Activated CD4-positive, alpha-beta memory T cell treated with anti-CD3 and anti-CD28 coated beads, Interleukin-2, amount 10 ng/mL, durations not matched to agents 7 days and 5 days (primary cell): ENCODE measurements at places on chromosomes 11 and 22.

GRCh38 chr11:67484847-67485311 lies 2.1 kb downstream of the AIP start:
- DNase-seq, result peak; percentile 72
- H3K4me1 ChIP-seq, result peaks cover 68% of the 10 kb centered on the region

DNA sequence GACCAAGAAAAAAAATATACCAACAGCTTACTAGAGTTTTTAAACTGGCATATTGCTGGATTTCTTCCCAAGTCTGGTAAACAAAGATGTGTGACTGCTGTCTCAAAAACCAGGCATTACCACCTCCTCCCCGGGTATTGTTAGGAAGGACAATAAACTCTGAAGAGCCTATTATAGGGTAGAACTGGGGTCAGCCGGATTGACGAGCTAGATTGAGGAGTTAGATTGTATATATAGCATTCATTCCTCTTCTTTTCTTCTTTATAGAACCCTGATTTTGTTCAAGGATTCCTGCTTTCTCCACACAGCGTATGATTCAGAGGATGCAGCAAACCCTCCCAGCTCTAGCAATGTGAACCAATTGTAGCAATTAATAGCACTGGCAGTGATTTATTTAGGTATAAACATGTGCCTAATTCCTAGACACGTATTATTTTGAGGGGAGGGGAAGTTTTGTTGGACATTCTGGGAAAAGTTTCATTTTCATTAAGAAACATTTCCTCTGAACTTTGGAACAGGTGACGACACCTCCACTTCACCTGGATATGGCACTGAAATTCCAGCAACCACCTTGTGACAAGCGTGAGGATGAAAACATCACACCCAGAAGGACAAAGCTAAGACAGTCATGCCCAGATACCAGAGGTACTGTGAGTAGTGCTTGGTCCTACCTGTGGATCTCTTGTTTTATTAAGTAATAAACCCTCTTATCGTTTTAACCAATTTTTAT lies 679.4 kb upstream of the KIRREL3 start:
- no peaks in the 10 kb centered on the region for H3K36me3 ChIP-seq
- no peak for DNase-seq
- H3K4me3 ChIP-seq, result no peak overlapping the region

GRCh38 chr11:120775986-120776951 lies 247.6 kb upstream of the TBCEL start:
- no peaks in the 10 kb centered on the region for H3K4me1 ChIP-seq
- peaks cover 3% of the 10 kb centered on the region for H3K27me3 ChIP-seq
- no peak for DNase-seq
- H3K4me3 ChIP-seq, result no peak overlapping the region
- H3K36me3 ChIP-seq, result no peaks in the 10 kb centered on the region

DNA sequence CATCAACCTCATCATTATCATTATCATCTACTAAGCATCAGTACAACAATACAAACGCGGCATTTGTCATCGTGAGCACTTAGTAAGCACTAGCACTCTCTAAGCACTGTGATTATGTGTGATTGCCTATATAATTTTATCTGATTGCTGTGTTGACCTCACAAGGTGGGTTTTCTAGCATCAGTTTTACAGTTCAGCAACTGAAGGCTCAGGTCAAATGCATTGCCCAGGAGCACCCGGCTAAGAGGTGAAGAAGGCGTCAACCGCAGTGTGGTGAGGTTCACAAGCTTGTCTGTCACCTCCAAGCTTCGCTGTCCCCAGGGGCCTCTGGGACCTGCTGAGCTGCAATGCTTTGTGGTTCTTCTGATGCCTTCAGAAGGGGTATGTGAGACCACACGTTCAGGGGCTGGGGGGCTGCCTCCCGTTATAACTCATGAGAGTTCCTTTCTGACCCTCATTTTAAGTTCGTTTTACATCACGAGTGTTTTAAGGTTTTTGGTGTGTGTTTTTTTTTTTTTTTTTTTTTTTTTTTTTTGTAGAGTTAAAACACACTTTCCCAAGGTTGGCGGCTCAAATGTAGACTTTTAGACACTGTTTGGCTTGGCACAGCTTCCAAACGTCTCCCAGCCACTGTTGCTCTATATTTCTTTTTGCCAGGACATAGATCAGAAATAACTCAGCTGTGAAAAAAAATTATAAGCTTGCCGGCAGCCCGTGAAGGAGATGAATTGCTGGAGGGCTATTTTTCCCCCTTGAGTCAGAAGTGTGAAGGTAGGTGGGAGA lies 33.8 kb upstream of the SCUBE1 start:
- no peak overlapping the region for H3K27ac ChIP-seq
- DNase-seq, result peak; percentile 63

DNA sequence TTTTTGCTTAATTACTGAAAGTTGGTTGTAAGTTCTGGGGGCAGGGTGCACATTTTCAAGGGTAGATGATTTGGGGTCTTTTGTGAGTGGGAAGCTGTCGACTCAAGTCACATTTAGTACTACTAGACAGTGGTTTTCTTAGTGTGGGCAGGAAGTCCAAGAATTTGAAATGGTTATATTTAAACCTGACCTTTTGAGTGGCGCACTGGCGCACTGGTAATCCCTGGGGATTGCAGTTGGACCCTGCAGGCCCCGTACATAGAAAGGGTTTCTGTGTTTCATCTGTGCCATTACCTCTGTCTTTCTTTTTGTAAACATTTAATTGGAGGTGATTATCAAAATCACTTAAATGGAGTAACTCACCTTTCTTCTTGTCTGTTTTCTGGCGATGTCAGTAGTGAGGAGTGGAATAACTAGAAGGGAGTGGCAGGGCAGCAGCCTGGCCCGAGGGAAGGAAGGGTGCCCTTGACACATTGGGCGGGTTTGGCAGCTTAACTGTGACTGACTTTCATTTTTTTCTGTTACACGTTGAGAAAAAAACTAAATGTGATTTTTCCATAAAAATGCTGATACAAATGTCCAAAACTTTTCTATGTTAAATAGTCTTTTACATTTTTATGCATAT lies 101.8 kb upstream of the GAL start:
- H3K27ac ChIP-seq, result no peak overlapping the region
- no peak overlapping the region for H3K4me3 ChIP-seq
- H3K36me3 ChIP-seq, result peaks cover 69% of the 10 kb centered on the region
- H3K27me3 ChIP-seq, result no peaks in the 10 kb centered on the region

DNA sequence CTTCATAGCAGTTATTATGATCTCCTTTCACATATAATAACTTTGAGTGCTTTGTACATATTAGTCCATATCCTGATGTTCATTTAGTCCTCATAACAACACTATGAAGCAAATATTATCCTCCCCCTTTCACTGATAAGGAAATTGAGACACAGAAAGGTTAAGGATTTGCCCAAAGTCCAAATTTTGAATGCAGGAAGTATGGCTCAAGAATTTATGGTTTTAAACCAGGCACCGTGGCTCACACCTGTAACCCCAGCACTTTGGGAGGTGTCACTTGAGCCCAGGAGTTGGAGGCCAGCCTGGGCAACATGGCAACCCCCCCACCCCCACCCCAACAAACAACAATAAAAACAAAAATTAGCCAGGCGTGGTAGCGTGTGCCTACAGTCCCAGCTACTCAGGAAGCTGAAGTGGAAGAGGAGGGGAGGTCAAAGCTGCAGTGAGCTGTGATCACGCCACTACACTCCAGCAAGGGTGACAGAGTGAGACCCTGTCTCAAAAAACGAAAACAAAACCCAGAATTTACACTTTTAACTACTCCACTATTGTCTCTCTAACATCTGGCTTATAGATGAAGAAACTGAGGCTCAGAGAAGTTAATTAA lies 8.6 kb downstream of the CCDC34 start:
- H3K36me3 ChIP-seq, result no peaks in the 10 kb centered on the region
- no peak for DNase-seq
- no peak overlapping the region for H3K27ac ChIP-seq
- no peak overlapping the region for H3K4me3 ChIP-seq
- no peaks in the 10 kb centered on the region for H3K27me3 ChIP-seq

- H3K27me3 ChIP-seq, result peaks cover 25% of the 10 kb centered on the region
- no peaks in the 10 kb centered on the region for H3K36me3 ChIP-seq
- DNase-seq, result no peak
- no peak overlapping the region for H3K27ac ChIP-seq
- no peak overlapping the region for H3K4me3 ChIP-seq
Observed at GRCh38 chr11:61524446-61524845, 15.9 kb downstream of the LRRC10B start.

DNA sequence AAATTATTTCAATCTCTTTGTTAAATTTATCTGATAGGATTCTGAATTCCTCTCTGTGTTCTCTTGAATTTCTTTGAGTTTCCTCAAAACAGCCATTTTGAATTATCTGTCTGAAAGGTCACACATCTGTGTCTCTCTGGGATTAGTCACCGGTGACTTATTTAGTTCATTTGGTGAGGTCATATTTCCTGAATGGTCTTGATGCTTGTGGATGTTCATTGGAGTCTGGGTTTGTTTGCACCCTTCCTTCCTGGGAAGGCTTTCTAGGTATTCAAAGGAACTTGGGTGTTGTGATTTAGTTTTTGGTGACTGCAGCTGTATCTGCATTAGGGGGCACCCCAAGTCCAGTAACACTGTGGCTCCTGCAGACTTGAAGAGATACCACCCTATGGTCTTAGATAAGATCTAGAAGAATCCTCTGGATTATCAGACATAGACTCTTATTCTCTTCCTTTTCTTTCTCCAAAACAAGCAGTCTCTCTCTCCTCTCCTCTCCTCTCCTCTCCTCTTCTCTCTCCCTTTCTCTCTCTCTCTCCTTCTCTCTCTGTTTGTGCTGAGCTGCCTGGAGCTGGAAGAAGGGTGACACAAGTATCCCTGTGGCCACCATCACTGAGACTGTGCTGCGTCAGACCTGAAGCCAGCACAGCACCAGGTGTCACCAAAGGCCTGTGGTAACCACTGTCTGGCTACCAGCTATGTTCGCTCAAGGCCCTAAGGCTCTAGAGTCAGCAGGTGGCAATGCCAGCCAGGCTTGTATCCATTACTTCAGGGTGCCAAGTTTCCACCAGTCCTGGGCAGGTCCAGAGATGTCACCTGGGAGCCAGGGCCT lies 3.3 kb upstream of the HEPN1 start:
- DNase-seq, result no peak
- H3K4me1 ChIP-seq, result peaks cover 2% of the 10 kb centered on the region
- H3K4me3 ChIP-seq, result no peak overlapping the region
- no peaks in the 10 kb centered on the region for H3K36me3 ChIP-seq

GRCh38 chr11:7604331-7604955 lies 68.9 kb downstream of the CYB5R2 start:
- H3K4me3 ChIP-seq, result no peak overlapping the region
- peaks cover 10% of the 10 kb centered on the region for H3K4me1 ChIP-seq

- H3K27me3 ChIP-seq, result peaks cover 27% of the 10 kb centered on the region
- DNase-seq, result no peak
- H3K36me3 ChIP-seq, result peaks cover 25% of the 10 kb centered on the region
- H3K4me1 ChIP-seq, result peaks cover 43% of the 10 kb centered on the region
- no peak overlapping the region for H3K27ac ChIP-seq
Observed at GRCh38 chr11:19116276-19116970, 545 bp upstream of the ZDHHC13 start.

DNA sequence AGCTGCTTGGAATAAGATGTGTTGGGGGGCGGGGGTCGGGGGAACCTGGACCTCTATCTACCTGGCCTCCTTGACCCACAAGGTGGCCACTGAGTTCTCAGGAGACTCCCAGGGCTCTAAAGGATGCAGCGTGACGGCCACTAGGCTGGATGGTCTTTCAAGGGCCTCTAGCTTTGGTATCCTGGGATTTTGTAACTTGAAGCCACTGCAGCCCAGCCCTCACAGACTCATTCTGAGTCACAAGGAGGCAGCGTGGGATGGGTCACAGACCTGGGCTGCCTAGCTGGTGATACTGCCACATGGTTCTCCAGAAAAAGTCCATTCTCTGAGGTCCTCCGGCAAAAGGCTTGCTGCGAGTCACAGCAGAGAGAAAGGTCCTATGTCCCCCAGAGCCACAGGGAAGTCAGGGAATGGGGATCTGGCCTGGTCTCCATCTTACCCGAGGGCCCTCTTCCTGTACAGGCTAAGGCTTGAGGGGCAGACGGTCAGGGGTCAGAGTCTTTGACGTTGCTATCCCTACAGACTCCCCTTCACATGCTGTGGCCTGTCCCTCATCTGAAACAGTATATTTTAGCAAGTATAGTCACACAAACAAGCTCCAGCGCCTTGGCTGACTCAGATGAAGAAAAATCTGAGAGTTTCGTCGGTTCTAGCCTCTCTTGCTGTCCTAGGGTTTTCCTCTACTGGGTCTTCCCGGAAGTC lies 52.4 kb downstream of the KCNC1 start:
- no peak for DNase-seq
- H3K27me3 ChIP-seq, result no peaks in the 10 kb centered on the region

- H3K36me3 ChIP-seq, result no peaks in the 10 kb centered on the region
- no peaks in the 10 kb centered on the region for H3K4me1 ChIP-seq
- no peak for DNase-seq
- H3K27me3 ChIP-seq, result no peaks in the 10 kb centered on the region
- H3K27ac ChIP-seq, result no peak overlapping the region
Observed at GRCh38 chr11:39641751-39642150, 1817.7 kb downstream of the LRRC4C start.

DNA sequence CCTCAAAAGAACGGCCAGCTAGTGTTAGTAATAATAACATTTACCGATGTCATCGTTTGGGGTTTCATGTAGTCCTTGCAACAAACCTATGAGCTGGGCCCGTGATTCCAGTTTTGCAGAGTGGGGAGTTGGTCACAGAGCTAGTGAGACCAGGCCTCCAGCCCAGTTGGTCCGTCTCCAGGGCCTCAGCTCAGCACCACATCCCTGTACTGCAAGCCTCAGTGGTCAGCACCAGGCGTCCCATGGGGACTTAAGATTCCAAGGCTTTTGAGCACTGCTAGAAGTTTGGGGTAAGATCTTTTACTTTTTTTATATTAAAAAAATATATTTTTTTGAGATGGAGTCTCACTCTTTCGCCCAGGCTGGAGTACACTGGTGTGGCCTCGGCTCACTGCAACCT lies 1.1 kb upstream of the TSGA10IP start:
- no peak overlapping the region for H3K4me3 ChIP-seq
- DNase-seq, result no peak
- no peaks in the 10 kb centered on the region for H3K36me3 ChIP-seq
- H3K27me3 ChIP-seq, result peaks cover 6% of the 10 kb centered on the region
- H3K4me1 ChIP-seq, result peaks cover 8% of the 10 kb centered on the region

DNA sequence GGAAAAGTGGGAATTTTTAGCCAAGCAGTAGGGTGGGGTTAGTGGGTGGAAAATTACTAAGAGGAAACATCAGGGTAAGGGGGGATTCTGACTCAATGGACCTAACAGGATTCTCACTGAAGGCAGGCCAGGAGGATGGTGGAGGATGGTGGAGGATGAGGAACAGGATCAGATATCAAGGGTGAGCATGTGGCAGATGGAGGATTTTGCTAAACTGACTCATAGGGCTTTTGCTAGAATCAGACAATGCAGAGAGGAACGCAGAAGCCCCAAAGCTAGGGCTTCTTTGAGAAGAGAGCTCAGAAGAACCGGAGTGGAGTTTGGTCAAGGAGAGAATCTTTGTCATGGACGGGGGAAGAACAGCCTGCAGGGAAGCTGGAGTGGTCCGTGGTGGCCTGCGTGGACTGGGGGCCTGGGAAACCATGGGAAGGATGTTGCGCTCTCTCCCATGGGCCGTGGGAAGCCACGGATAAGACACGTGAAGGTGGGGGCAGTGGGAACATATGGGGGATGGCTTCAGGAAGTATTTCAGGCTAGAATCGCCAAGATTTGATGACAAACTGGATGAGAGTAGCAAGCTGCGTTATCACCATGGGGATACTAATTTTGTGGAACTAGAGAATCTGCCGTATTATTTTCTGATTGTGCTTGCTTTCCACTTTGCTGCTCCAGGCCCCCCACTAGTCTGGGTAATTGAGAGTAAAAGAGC lies 165.2 kb downstream of the LDLRAD3 start:
- no peak overlapping the region for H3K27ac ChIP-seq
- DNase-seq, result no peak
- H3K4me1 ChIP-seq, result peaks cover 10% of the 10 kb centered on the region
- no peaks in the 10 kb centered on the region for H3K36me3 ChIP-seq
- H3K27me3 ChIP-seq, result peaks cover 3% of the 10 kb centered on the region
